ENCODE measurements at places on chromosomes 4 and X.

- no peak for DNase-seq
Observed at GRCh38 chr4:68872643-68873502, 57.1 kb downstream of the UGT2B10 start.

- DNase-seq, result no peak
Observed at GRCh38 chr4:75002381-75002780, 69.5 kb downstream of the PARM1 start.

DNA sequence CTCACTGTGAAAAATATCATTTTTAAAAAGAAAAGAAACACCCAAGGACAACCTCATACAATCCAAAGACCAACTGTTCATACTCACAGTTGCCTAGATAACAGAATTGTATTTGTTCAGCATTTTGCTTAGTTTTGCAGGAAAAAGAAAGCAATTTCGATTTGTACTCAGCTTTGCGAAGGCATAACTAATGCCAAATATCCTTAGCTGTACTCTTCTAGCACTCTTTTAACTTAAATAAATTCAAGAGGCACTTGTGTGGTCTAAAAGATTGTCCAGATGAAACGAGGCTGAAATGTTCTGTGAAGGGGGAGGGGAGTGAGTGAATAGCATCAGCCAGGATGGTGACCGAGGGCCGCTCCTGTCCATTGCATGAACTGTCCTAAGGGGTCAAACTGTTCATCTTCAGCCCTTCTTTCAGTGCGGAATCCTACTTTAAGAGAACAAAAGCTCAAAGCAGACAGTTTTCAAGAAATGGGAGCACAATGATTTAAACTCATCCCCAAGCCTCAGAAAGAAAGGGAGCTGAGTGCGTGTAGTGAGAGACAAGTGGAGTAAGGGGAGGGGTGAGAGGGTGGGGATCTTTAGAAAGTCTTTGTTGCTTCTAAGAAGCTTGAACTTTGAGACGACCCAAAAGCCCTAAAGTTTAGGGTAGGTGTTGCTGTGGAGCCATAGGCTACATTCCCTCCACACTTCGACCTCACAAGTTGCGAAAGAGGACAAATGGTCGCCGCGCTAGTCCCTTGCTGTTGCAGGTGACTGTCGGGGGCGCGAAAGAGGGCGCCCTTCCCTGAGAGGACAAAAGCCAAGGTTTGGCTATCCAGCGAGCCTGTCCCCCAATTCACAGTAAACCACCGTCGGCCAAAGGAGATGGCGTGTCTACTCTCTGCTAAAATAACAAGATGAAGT, 4.0 kb upstream of the NEUROG2 start:
- DNase-seq, result no peak

- no peak for DNase-seq
Observed at GRCh38 chrX:135273162-135273561, 21.3 kb downstream of the ETDA start.

DNA sequence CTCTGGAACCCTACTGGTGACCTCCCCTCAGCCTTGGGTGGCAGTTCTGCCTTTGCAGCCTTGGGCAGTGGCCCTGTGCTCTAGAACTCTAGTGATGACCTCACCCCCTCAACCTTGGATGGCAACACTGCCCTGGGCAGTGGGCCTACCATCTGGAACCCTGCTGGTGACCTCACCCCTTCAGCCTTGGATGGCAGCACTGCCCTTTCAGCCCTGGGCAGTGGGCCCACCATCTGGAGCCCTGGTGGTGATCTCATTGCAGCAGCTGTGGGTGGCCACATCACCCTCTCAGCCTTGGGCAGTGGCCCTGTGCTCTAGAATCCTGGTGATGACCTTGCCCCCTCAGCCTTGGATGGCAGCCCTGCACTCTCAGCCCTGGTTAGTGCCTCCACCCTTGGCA, 129.3 kb downstream of the RBMX2 start:
- no peak for DNase-seq

- DNase-seq, result no peak
Observed at GRCh38 chr4:140740422-140740821, 15.8 kb downstream of the TBC1D9 start.

GRCh38 chr4:105417624-105418023, 56.2 kb downstream of the PPA2 start:
- DNase-seq, result no peak

GRCh38 chr4:188214861-188215260, 75.6 kb downstream of the TRIML1 start:
- DNase-seq, result no peak

DNA sequence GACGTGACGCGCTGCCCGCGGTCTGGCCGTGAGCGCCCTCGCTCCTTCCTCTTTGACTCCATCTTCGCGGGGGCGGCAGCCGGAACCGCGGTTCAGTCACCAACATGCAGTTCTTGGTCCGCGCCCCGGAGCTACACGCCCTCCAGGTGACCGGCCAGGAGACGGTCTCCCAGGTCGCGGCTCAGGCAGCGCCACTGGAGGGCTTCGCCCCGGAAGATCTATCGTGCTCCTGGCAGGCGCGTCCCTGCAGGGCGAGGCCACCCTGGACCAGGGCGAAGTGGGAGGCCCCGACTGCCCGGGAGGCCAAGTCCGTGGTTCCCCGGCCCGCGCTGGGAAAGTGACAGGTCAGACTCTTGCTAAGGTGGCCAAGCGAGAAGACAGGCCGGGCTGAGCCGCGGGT, 2.9 kb downstream of the TRIML2 start:
- no peak for DNase-seq

DNA sequence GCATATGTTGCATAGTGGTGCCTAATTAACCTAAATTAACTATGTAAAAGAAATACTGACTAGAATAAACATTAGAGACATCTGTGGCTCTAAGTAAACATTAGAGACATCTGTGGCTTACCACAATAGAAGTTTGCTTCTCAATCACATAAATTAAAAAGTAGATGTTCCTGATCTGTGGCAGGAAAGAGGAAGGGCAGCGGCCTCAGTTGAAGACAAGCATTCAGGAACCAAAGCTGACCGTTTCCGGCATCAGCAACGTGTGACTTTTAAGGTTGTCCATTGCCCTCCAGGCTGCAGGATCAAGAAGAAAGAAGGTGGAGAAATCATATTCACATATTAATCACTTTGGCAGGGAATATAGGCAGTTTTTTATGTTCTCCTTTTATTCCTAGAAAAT, 336.3 kb upstream of the TRAM1L1 start:
- no peak for DNase-seq

- DNase-seq, result no peak
Observed at GRCh38 chr4:119794681-119795080, 166.1 kb upstream of the PDE5A start.

All from CD4-positive, alpha-beta T cell treated with Interleukin-21 for 1 hour (primary cell).